ENCODE measurements at places on chromosomes 7 and 10. TPM values are rescaled to one million over a fixed set of nuclear protein-coding genes. Genes with fewer than 3 reads are reported as not detected.

The TPK1 gene
- total RNA-seq = 1.9 TPM

The CALML3 gene
- total RNA-seq = not detected

The IFIT2 gene
- total RNA-seq = 2.4 TPM

The HGF gene
- not detected for total RNA-seq

The PRLHR gene
- not detected for total RNA-seq
